Lower leg skin (tissue), 4 donors: ENCODE measurements at places on chromosomes 7 and 10.
A peak's percentile ranks its signal among the peaks of the same experiment; 100 is the strongest.

GRCh38 chr7:94330269-94331020 is 64.2 kb upstream of the COL1A2 start:
- DNase-seq, result no peak

GRCh38 chr7:155305231-155305904 is 7.7 kb downstream of the INSIG1 start:
- DNase-seq, result no peak

DNA sequence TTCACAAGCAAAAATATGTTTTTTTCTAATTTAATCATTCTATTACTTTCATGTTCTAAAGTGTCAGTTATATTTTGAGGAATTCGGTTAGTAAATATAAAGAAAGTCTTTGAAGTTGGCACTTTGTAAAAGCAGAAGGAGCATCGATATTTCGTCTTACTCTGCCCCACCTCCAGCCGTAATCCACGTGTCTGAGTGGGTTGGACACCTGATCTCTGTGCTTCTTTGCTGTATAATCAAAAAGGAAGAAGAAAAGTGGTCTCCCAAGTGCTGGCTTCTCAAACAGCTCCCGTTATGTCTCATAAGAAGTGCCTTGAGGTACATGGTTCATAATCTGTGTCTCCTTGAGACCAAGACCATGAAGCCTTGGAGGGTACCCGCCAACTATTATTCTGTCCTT is 19.8 kb downstream of the PRKAR2B start:
- no peak for DNase-seq

DNA sequence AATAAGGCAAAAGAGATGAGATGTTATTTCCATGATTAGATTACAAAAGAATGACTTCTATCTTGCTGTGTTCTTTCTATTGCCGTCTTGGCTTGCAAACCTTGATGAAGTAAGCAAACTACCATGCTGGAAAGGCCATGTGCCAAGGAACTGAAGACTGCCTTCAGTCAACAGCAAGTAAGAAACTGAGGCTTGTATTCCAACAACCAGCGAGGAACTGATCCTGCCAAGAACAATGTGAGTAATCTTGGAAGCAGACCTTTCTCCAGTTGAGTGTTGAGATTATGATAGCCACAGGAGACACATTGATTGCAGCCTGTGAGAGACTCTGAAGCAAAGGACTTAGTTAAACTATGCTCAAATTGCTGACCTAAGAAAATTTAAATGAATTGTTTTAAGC is 164.6 kb upstream of the GRM3 start:
- DNase-seq, result no peak

GRCh38 chr10:130470973-130471372 is 334.8 kb downstream of the GLRX3 start:
- peak; percentile 45 for DNase-seq
